Stimulated activated CD4-positive, alpha-beta T cell treated with anti-CD3 and anti-CD28 coated beads, Interleukin-1b, Interleukin-23, amount 100 ng/mL, for 1 hour (primary cell): ENCODE measurements at places on chromosomes 1 and 21.

DNA sequence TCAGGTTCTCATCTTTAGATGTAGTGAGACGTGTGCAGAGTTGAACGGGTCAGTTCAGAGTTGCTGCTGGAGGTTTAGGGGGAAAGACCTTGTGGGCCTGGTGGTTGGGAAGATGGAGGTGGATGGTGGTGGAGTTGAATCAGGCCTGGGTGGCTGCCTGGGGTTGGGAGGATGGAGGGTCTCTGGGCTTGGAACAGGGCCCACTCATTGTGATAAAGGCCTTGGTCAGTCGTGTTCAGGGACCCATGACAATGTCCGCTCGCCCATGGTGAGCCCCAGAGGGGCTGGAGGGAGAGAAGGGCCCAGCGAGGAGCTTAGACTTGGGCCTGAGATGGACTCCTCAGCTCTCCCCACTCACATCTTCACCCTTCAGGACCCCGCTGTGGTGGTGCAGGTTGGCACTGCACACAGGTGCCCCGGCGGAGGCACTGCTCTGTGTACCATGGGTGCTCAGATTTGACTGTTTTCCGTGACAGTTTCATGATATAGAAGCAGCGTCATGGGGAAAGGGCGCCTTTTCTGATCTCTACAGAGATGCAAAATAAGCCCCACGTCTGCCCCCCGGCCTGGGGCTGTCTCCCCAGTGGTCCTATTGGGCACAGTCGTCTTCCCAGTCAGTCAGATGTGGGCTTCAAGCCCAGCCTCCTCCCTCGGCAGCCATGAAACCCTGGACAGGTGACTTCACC is 39.2 kb downstream of the DISP3 start:
- no peak for DNase-seq

GRCh38 chr1:180821970-180822369 is 90.7 kb upstream of the KIAA1614 start:
- no peak for DNase-seq

DNA sequence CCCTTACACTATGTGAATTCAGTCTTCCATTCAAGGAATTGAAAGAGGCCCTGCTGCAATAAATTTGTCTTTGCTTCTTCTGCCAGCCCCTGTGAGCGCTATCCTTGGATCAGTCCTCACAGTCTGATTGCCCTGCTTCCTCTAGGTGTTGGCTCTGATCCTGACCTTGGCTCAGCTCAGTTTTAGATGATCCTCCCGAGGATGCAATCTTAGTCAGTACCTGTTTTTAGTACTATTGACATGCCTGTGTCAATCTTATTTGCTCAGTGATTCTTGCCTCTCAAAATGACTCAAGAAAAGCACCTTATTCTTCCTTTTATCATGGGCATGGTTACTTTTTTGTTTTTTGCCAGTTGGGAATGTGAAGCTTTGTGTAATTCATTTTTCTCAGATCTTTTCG is 101.4 kb upstream of the KCNK1 start:
- DNase-seq = no peak

DNA sequence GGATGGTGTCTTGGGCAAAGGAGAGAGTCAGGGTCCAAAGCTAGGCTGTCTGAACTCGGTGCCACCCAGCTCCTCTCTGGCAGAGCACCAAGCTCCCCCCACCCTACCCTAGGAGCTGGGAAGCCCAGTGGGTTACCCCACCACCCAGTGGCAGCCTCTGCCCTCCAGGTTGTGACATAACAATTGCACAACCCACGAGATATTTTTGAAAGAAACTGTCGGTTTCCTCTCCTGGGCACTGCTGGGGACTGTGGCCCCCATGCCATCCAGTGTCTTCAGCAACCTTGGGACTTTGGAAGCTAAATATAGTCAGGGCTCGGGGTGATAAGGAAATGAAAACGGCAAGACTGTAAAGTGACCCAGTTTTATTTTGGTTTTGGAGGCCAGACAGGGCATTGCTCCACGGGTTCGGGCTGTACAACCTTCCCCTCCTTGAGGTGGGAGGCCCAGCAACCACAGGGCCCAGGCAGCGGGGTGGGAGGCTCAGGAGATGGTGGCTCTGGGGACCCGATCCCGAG is 1.4 kb downstream of the CITED4 start:
- DNase-seq = no peak

DNA sequence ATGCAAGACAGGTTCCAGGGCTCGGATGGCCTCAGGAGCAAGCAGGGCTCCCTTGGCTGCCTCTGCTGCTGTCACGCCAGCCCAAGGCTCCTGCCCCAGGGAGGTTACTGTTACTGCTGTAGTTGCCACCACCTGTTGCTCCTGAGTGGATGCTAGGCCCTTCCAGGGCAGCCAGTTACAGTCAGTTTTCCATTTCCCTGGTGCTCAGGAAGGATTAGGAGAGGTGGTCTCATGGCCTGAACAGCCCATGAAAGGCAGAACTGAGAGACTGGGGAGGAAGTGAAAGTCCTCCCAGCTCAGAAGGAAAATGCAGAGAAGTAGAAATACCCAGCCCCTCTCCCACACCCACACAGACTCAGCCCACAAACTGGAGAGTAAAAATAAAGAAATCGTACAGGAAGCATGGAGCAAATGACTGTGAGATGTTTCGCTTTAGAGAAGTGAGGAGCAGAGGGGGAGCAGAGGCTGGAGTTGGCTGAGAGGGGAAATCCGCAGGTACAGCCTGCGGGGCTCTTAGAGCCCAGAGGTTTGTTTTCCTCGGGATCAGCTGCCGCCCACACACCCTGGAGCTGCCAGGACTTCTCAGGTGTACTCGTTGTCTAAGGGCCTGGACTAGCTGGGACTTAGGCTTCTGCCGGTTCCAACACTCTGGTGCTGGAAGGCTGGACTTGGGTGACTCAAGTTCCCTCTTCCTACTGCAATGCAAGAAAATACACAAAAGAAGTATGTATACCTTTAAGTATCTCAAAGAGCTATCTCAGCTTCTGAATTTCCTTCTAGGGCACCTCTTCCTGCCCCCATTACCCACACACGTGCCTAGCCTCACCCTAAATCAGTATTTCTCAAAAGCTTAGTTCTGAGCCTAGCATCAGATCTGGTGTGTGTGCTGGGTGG is 2.3 kb downstream of the IL6R start:
- DNase-seq = no peak

DNA sequence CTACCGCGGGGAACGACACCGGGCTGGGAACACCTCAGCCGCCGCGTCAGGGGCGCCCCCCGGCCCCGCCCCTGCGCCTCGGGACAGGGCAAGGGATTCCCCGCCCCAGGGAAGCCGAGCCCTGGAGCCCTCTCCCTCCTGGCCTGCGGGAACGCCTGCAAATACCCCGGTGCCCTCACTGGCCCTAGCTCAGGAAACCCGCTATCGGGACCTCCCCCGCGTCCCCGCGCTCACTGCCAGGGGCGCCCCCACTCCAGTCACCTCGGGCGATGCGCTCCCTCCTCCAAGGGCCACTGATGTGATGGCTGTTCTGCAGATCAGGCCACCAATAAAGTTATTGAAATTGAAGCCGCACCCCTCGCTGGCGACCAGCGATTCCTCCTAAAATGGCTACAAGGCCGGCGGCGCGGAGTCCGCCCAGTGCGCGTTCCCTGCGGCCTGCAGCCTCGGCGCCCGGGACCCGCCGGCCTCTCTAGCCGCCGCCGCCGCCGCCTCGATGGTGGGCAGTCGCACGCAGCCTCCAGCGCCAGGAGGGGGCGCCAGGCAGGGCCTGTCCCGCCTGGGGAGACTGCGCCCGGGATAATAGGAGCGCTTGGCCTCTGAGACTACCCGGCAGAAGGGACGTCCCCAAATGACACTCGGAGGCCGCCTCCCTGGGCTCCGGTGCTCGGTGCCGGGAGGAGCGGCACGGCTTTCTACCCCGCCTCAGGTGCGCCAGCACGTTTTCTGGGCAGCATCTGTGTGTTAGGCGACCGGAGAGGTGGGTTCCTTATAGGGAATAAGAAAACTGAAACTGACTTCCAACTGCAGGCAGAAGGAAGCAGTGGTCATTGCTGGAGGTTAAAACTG is at the start of gene PRKAB2:
Gene PRKAB2 (minus strand): TSS at position 303 of the 849 bp plus-strand sequence. CDS start 326 bp downstream, outside the sequence.
- peak; percentile 74 for DNase-seq

- no peak for DNase-seq
Measured at GRCh38 chr1:112533029-112533428, 24.3 kb downstream of the WNT2B start.

GRCh38 chr1:31936278-31936980 is 1.7 kb downstream of the PTP4A2 start:
- DNase-seq = no peak

- no peak for DNase-seq
Measured at GRCh38 chr1:31764312-31765040, at the start of gene ADGRB2. TSS of gene ADGRB2 (minus strand) at chr1:31764340. CDS start at chr1:31757221, 7,119 bp downstream.

- no peak for DNase-seq
Measured at GRCh38 chr1:26583646-26584485, 54.3 kb downstream of the RPS6KA1 start.

GRCh38 chr1:62746086-62746808 is 37.7 kb upstream of the ATG4C start:
- DNase-seq = no peak

DNA sequence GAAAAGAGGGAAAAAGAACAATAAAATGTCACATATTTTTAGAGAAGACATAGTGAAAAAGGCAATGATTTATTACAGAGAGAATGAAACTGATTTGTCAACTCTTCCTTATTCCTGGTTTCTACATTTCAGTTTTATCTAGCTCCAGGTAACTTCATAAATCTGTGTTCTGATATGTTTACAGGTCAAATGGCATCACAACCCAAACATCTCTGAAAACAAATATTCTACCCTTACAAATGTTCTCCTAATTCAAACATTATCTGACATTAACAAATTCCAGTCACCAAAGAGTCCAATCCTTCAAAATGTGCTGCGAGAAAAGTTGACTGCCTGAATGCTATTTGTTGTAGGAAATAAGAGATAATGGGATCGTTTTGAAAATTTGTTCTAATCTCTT is 20.2 kb downstream of the EXTL2 start:
- no peak for DNase-seq

GRCh38 chr21:42154237-42155044 is 64.5 kb upstream of the ABCG1 start:
- no peak for DNase-seq

DNA sequence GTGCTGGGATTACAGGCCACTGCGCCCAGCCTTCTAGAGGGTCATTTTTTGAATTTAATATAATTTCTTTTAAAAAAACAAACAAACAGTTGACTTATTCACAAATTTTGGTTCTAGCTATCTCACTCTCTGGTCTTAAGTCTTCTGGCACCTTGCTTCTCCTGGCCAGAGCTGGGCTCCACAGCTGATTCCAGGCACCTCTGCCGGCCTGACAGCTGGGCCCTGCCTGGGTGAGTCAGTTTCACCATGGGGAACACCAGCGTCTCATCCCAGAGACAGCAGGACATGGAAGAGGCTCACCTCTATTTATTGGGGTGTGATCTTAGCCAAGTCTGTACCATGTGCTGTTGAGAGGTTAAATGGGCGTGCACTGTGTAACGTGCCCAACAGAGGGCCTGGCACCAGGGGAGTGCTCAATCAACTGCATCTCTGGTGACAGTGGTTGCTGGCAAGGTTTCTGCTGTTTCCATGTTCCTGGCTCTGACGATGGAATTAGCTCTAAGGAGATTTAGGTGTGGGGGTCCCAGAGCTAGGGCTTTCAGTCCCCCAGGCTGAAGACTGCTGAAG is 956 bp downstream of the CPLANE2 start:
- DNase-seq = no peak

- DNase-seq = no peak
Measured at GRCh38 chr1:19205845-19206244, 4.2 kb downstream of the UBR4 start.

DNA sequence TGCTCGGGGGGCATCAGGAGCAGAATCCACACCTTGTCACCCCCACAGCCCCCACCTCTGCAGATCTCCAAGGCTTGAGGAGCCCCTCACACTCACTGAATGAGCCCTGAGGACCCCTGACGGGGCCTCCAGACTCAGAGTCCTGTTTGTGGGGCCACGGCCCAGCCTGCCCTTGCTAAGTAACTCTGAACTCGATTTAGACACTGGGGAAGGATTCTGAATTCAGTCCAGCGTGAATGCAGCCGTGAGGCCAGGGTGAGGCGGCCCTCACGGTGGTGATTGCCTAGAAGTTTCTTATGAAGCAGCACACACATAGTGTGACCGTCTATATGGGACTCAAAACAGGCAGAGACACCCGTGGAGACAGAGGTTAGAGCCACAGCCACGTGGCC is 58.9 kb upstream of the ADARB1 start:
- DNase-seq = no peak

GRCh38 chr1:205481629-205482151 is 22.8 kb upstream of the CDK18 start:
- no peak for DNase-seq

DNA sequence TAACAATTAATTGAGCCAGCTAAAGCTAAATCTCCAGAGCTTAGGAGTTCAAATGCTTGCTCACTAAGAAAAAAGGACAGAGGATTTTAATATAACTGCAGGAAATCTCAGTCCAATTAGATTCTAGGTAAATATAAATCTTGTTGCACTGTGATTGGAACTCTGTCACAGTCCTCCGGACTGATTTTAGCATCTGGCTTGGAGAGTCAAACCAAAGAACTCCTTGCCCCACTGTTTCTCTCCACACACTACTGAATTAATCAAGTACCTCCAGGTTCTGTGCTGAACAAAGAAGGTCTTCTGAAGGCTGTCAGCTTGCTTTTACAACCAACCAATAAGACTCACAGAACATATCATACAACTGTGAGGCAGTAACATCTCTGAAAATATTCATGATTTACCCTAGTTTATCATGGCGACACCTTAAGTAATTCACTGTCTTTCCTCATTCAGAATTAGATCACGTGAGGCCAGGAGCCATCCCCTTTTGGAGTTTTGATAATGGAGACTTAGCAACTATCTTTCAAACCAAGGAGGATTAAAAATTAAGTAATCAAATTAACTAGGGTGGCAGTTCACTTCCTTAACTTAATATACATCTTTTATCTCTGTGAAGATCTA is 176.0 kb downstream of the RERE start:
- DNase-seq = no peak

DNA sequence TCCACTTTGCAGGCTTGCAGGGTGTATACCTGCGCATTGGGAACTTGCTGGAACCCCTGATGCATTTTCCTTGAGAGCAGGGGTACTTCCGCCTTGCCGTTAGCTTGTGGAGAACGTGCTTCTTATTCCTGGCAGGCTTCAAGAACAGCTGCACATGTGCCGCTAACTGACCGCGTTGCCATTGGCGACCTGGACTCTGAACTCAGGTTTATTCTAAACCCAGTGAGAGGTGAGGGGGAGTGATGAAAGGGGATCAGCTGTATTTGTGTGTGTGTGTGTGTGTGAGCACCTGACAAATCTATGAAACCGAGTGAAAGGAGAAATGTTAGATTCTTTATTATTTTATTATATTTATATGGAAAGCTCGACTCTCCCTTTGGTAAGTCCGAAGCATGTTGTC is 128.6 kb downstream of the HUNK start:
- DNase-seq = no peak
